ENCODE measurements at places on chromosomes 3 and 15.

GRCh38 chr3:38343797-38344594 lies 2.6 kb upstream of the XYLB start:
- DNase-seq = no peak

DNA sequence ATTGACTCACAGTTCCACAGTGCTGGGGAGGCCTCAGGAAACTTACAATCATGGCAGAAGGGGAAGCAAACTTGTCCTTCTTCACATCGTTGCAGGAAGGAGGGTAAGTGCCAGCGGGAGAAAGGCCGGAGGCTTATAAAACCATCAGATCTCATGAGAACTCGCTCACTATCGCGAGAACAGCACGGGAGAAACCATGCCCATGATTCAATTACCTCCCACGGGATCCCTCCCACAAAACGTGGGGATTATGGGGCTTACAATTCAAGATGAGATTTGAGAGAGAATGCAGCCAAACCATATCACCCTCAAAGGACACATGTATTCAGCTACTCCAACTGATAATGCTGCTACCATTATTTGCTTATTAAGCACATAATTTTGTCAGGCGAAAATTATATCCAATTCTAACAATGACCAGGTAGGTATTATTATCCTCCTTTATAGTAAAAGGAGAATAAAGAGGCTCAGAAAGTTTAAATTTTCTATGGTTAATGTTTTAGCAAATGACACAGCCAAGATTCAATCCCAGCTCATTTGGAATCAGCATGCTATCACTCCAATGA lies 327.2 kb upstream of the CDIN1 start:
- DNase-seq = no peak

GRCh38 chr3:47849699-47850563 lies 47.0 kb downstream of the DHX30 start:
- no peak for DNase-seq

DNA sequence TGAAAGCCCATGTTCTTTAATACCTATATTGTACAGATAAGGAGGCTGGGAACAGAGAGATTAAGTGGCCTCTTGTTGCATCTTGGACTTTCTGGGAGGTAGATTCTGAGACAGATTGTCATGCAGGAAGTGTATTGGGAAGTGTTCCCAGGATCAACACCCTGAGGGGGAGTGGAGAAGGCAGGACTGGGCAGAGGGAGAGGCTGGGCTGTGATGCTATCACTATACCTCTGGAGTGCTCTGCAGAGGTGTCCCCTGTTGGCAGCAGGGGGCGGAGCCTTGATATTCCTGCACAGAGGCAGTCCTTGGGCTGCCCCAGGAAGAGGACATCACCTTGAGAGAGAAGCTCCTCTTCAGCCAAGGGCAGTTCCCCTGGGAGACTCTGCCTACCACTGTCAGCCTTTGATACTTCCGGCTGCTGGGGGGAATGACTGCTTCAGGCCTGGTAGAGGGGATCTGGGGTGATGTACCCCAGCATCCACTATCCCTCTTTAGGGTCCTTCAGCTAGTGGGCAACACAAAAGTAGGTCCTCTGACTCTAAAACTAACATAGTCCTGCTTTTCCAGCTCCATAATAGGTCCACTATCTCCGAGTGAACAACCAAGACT lies 97.4 kb upstream of the RNU6-1 start:
- DNase-seq = no peak

GRCh38 chr15:40243126-40243810 lies 4.4 kb downstream of the PAK6 start:
- no peak for DNase-seq

DNA sequence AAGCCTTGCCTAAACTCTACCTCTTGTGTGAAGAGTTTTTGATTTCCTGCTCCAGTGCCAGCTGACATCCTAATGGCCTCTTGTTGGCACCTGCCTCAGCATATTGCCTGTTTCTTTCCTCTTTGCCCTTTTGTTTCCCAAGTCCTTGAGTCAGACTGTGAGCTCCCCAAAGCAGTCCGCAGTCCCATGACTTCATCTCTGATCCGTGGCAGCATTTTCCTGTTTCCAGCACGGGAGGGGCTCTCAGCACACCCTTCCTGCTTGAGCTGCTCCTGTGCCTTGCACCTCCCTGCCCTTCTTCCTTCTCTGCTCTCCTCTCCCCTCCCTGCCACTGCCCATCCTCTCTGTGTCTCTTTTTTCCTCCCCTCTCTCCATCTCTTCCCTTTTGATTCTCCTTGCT lies 179.6 kb downstream of the EPHB1 start:
- no peak for DNase-seq

GRCh38 chr3:12188681-12189287 lies 30.1 kb upstream of the TIMP4 start:
- no peak for DNase-seq

- peak; percentile 73 for DNase-seq
Observed at GRCh38 chr15:20356444-20356910, 185.1 kb downstream of the GOLGA6L6 start.

- DNase-seq = no peak
Observed at GRCh38 chr15:36359286-36359685, 220.1 kb upstream of the CDIN1 start.

DNA sequence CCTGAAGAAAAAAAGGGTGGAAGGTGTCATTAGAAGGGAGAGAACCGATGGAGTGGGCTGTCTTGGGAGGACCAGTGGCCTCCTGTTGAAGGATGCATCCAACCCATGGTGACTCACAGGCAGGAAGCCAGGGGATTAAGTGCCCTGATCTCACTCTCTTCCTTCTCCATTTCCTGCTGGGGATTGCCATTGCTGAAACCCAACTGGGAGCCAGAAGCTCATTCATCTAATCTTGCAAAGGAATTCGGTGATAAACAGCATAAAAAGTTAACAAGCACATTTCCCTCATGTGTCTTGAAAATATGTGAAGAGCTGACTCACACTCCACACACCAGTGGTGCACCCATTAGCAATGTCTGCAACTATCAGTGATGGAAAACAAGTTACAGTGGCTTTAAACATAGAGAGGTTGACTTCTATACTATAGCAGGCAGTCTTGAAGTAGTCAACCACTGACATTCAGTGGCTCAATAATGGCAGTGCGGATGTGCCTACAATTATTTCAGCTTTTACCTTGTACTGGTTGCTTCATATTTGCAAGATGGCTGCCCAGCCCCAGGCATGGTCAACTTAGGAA lies 12.8 kb upstream of the CSRNP1 start:
- no peak for DNase-seq

GRCh38 chr15:54307252-54307902 lies 329.1 kb downstream of the UNC13C start:
- no peak for DNase-seq

DNA sequence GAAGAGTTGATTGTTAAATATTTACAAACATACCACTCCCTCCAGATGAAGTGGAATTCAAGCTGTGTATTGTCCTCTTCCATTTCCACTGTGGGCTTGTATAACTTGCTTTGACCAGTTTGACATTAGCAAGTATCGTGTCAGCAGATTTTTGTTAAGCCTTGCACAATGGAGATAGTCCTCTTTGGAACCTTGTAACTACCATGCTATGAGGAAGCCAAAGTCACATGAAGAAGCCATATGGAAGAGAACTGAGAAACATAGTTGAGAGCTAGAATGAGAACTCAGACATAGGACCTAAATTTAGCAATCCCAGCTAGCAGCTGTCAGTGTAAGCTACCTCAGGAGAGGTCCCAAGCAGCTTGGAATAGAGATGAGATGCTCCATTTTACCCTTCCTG lies 889.2 kb downstream of the PDCD6IP start:
- no peak for DNase-seq

DNA sequence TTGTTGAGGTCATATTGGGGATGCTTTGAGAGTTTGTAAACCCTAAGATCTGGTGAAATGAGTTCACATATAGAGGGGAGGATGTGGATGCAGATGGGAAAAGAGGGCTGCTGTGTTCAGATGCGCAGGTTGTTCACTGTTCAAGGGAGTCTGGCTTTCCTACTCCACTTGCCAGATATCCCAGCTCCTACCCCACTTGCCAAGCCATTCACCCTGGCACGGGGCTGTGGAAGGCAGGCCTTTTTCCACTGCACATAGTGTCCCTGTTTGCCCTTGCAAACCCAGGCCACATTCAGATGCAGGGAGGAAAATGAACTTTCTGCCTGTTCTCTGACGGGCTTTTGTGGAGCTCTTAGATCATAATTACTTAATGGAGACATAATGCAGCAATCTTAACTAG lies 29.0 kb downstream of the CRABP1 start:
- no peak for DNase-seq

DNA sequence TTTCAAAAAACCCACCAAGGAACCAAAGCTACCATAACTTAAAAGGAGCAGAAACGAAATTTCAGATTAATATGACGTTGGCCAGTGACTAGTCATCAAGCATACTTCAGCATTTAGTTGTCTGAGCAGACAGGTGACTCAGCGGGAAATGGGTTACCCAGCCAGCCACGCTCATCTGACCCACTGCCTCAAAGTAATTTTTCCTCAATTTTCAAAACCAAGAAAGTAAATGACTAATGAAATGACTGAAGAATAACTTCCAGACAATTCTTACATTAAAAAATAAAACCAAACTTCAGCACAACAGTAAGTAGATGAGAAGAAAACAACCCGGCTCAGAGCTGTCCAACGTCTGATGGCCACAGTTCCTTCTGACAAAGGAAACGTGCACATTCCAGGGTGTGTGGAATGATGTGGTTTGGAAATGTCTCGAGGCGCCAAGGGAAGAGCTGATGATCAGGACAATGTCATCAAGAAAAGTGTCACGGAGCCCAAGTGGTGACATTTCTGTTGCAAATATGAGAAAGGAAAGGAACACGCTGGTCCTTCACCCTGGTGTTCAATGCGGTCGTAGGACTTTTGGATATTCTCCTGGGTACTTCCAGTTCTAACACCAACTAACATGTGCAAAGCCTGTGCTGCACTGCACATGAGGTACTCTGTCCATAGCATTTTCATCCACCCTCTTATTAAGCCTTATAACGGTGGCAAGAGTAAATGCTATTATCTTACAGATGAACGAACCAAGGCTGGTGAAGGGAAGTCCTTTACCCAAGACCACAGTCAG lies 79.1 kb downstream of the FOXP1 start:
- DNase-seq = no peak

GRCh38 chr15:100279446-100279845 lies 62.3 kb downstream of the ADAMTS17 start:
- no peak for DNase-seq

GRCh38 chr15:80333261-80333660 lies 70.9 kb upstream of the ARNT2 start:
- no peak for DNase-seq

GRCh38 chr15:60090747-60091146 lies 86.6 kb downstream of the FOXB1 start:
- no peak for DNase-seq

DNA sequence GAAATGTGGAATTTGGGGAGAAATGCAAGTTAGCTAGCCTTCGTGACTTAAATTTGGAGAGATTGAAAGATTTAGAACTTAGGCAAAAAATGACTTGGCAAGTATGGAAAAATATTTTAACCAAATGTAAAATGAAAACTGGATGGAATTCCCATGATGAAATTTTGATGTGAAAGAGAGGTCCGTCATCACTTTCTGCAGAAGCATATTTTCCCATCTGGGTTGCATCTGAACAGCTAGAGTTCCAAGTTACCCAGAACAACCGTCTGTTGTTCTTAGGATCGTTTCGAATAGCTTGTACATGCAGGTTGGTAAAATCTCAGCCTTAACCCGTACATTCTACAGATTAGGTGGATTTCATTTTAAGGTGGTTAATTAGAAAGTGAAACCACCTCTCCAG lies 136.3 kb downstream of the GHSR start:
- no peak for DNase-seq

GRCh38 chr3:119608405-119609000 lies 10.8 kb downstream of the PLA1A start:
- DNase-seq = no peak

Measured in T-cell (primary cell).